Activated CD8-positive, alpha-beta memory T cell treated with anti-CD3 and anti-CD28 coated beads for 1 hour (primary cell): ENCODE measurements at places on chromosomes 12 and 14.
A peak's percentile ranks its signal among the peaks of the same experiment; 100 is the strongest.

GRCh38 chr12:114623737-114624136, 60.2 kb downstream of the TBX3 start:
- no peak for DNase-seq

- no peak for DNase-seq
Observed at GRCh38 chr12:48157889-48158370, 615 bp upstream of the ASB8 start.

- no peak for DNase-seq
Observed at GRCh38 chr14:101473045-101473729, 88.1 kb upstream of the DIO3 start.

DNA sequence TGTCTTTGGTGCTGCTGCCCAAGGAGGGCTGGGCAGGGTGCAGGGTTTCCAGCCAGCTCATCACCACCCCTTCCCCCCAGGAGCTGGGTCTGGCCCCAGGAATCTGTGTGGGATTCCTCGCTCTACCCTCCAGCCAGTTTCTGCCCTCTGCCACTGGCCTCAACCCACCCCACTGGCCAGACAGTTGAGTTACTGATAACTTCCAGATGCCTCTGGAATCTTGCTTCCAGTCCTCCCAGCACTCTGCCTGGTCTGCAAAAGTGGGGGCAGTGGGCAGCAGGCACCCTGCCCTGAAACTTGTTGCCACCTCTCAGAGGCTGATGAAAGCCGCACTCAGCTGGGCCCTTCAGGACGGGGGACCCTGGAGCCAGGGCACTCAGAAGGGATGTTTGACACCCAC, 20.1 kb upstream of the TBX3 start:
- no peak for DNase-seq

DNA sequence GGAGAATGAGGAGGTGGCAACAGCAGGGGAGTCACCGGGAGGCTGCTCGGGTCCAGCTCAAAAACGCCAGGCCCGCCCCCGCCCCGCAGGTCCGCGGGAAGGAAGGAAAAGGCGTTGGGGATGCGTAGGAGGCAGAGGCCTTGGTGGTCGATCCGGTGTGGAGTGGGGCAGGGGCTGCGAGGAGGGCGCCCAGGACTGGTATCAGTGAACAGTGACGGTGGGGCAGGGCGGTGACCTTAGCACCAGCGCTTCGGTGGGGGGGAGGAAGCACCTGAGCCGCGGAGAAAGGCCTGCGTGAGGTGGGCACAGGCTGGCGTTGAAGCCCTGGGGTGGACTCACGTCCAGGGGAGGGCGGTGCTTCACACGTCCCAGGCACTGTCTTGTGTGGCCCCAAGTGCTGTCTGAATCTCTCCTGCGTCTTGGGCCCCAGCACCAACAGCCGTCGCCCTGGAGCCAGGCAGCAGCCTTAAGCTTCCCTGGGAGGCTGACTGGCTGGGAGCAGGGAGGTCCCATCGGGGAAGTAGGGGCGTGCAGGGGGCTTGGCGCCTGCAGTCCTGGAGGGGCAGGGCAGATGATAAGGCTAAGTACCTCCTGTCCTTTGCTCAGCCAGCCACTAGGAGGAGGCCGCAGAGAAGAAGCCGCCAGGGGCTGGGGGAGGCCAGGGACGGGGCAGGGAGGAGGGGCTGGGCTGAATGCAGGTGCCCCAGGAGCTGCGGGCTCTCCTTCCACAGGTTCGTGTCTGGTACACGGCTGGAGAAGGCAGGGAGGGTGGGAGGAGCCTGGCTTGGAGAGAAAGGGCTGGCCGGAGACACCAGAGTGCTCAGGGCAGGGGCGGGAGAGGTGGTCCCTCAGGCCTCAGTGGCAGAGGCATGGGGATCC, 26.5 kb downstream of the ZBTB42 start:
- no peak for DNase-seq

- no peak for DNase-seq
Observed at GRCh38 chr14:39615352-39615751, 183.1 kb upstream of the FBXO33 start.

GRCh38 chr14:50531595-50532501, 521 bp downstream of the MAP4K5 start:
- peak; percentile 11 for DNase-seq

DNA sequence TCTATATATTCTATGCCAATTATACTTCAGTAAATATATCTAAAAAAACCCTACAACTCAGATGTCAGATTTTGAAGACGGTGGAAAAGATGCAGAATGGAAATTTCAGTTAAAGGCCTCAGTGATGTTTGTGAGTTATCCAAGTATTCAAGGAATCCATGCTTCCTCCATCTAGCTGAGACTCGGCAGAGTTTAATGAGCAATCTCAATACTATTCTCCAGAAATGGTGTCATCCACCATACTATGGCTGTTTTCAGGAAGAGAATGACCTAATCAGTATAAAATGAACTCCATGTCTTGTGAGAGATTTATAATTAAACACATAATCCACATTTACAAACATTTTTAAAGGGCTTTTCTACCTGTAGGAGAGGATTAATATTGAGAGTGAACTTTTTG, 66.0 kb downstream of the KLHL28 start:
- DNase-seq = no peak
